Activated naive CD4-positive, alpha-beta T cell treated with anti-CD3 and anti-CD28 coated beads, Interleukin-2, amount 50 U/mL, for 16 hours (primary cell): ENCODE measurements at places on chromosomes 1 and 21.
A peak's percentile ranks its signal among the peaks of the same experiment; 100 is the strongest.

DNA sequence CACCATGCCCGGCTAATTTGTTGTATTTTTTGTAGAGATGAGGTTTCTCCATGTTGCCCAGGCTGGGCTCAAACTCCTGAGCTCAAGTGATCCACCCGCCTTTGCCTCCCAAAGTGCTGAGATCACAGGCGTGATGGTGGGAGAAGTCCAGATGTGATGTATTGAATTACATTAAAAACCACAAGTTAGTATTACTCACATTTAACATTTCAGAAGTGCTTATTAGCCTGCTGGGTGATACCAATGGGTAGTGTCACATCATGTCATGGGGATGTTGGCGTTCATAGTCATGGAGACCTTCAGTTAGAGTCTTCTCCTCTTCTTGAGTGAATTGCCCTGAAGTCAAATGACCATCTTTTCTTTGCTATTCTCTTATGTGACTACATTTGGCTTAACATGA is 63.6 kb upstream of the VAMP3 start:
- DNase-seq, result no peak

DNA sequence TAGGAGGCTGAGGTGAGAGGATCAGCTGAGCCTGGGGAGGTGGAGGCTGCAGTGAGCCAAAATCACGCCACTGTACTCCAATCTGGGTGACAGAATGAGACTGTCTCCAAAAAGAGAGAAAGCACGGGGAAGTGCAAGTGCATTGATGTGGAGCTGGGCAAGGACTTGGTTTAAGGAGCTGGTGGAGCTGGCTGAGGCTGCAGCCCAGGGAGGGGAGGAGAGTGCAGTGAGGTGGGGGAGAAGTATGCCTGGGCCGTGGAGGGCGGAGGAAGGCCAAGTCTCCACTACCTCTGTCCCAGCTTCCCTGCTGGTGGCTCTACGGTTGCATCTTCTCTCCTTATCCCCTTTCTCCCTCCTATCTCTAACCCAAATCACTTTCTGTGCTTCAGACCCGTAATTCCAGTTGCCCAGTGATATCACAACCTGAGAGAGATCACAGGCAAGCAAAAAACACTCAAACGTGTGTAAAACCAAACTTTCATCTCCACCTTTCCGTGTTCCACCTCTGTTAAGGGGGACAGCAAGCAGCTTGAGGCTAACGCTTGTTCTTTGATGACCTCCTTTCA is 11.1 kb downstream of the TOR3A start:
- no peak for DNase-seq

- no peak for DNase-seq
Observed at GRCh38 chr1:108627256-108627655, 33.6 kb downstream of the HENMT1 start.

DNA sequence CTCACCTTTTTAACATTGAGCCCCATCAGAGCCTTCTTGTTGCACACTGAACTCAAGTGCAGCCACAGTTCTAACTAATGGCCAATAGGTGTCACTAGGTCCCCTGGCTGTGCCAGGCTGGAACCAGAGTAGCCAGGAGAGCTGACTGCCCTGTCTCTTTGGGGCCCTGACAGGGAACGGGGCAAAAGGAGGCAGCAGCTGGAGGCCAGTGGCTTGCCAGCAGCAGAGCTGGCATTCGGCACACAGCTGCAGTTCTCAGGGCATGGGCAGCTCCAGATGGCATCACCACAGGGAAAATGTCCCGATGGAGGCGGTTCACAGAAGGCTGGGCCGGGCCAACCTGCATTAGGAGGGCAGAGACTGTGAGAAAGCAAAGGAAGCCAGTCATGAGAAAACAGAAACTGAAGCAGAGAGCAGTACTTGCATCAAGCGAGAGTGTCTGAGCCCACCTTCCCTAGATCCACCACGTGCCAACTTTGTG is 188.6 kb downstream of the FCRL5 start:
- no peak for DNase-seq

GRCh38 chr1:95408507-95409136 is 174.6 kb downstream of the RWDD3 start:
- DNase-seq, result no peak

DNA sequence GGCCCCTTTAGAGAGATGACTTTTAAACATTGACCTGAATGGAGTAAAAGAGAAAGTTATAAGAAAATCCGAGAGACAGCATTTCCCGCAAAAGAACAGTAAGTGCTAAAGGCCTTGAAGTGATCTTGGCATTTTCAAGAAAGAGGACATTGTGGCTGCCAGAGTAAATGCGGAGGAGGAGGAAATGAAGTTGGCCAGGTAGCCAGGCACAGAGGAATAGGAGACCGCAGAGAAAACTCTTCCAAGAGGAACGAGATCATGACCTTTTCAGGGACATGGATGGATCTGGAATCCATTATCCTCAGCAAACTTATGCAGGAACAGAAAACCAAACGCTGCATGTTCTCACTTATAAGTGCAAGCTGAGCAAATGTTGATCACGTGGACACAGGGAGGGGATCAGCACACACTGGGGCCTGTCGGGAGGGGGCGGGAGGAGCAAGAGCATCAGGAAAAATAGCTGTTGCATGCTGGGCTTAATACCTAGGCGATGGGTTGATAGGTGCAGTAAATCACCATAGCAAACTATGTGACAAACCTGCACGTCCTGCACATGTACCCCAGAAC is 49.7 kb downstream of the EEIG2 start:
- DNase-seq, result no peak

GRCh38 chr1:42844592-42845140 is 1.7 kb upstream of the ZNF691 start:
- no peak for DNase-seq

DNA sequence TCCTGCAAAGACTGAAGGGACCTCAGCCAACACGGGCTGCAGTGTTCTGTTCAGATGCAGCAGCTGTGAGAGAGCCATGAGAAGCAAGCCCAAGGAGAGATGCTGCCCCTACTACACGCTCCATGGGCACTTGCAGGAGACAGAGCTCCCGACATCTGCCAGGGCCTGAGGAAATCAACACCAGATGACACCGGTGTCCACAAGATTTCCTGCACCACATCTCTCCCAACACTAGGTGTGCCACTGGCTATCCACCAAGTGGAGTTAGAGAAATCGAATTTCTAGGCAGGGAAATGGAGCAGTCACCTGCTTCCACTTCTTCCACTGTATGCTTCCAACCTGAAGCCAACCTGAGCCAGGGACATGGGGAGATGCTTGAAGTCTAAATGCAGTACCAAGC is 445.3 kb downstream of the RWDD3 start:
- DNase-seq, result no peak

DNA sequence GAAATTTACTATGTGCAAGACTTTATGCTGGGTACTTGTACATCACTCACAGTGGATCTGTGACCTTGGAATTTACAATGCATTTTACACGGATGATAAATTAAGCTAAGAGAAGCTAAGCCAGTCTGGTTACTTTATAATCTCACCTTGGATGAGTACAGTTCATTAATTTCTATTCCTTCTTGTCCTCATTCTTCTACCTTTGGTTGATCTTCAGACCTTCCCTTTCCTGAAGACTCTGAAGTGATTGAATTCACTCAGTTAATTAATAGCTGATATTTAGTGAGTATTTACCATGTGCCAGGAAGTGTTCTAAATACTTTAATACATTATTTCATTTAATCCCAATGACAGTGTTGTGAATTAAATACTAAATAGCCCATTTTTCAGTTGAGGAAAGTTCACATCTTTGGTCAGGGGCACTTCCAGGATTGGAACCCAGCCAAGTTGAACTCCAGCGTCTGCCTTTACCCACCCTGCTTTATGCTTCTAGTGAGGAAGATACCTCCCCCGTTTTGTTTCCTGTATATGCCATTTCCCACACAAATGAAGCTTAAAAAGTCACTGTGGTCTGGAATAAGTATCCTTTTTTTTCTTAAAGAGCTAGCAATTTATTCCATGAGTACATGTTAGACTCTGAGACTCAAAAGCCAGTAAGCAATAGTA is 146.6 kb downstream of the TLR5 start:
- no peak for DNase-seq

DNA sequence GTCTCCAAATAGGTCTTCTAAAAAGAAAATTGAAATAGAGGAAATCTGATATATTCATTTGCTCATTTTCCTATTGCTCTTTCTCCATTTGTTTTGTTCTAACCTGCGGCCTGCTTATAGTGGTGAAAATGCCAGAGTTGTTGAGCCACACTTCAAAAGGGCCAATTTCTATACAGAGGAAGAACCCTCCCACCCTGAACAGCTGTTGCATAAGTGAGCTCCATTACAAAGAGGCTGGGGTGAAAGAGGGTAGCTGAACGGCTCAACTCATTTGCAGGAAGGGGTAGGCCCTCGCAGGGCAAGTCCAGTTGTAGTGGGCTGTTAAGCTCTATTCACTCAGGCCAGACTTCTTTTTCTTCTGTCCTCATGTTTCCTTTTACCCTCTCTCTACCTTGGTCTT is 8.8 kb downstream of the ADCY10 start:
- DNase-seq, result no peak

GRCh38 chr1:229834230-229834629 is 208.2 kb downstream of the URB2 start:
- no peak for DNase-seq

- peak; percentile 24 for DNase-seq
Observed at GRCh38 chr1:208243527-208243966, 637 bp downstream of the PLXNA2 start.

DNA sequence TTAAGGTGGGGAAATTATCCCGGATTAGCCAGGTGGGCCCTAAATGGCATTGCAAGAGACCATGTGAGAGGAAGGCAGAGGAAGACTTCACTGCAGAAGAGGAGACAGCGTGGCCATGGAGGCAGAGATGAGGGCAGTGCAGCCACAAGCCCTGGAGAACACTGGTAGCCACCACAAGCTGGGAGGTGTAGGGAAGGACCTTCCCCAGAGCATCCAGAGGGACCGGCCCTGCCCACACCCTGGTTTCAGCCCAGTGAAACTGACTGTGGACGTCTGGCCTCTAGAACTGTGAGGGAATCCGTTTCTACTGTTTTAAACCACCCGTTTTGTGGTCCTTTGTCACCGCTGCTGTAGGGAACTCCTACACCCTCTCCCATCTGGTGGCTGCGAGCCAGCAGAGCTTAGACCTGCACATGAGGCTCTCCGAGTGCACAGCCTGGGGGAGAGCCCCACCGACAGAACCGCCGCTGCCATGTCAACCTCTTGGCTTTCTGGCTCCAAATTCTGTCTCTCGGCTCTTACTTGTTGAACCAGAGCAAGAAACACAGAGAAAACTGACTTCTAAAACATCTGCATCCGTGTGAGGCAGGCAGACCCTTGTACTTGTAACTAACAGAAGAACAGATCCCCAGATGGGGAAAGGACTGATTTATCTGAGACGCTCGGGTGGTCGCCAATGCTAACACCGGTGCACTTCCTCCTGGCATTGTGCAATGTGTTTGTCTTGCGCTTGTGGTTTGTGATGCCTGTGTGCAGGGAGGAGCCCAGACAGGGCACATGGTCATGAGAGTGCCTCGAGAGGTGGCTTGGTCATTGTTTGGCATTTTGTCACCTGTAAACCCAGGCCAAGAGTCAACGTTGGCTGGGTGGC is 90.8 kb upstream of the TMPRSS2 start:
- no peak for DNase-seq

GRCh38 chr1:94265011-94265422 is 27.6 kb upstream of the ARHGAP29 start:
- no peak for DNase-seq

DNA sequence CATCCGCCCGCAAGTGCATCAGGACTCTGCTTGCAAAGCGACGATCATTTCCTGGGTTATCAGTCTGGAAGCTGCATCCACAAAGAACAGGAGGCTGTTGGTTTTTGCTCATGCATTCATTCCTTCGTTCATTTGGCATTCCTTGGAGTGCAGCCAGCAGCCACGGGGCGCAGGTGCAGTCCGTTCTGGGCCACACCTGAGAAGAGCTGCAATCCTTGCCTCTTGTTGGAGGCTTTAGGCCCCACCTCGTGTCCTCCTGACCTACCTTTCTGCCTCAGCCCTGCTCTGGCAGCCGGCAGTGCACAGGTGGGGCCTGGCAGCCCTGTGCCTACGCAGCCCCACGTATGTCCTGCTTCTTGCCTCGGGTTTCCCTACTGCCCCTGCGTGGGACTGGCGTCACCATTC is 19.6 kb upstream of the C2CD2 start:
- no peak for DNase-seq

- no peak for DNase-seq
Observed at GRCh38 chr1:49841767-49842166, 182.0 kb downstream of the AGBL4 start.

DNA sequence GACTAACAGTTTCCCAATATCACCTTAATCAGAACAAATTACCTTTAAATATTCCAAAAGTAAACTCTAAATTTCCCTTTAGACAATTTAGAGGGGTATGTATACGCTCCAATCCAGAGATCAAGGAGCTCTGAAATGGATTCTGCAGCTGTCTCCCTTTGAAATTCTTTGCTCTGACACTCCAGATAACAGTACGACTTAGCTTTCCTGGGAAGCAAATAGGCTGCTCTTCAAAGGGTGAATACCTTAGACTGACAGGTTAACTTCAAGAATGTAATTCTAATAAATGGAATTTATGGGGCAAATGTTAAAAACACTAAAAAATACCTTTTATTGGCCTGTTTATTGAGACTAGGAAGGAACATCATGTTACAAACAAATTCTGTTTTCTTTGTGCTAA is 357.2 kb downstream of the USP25 start:
- no peak for DNase-seq

DNA sequence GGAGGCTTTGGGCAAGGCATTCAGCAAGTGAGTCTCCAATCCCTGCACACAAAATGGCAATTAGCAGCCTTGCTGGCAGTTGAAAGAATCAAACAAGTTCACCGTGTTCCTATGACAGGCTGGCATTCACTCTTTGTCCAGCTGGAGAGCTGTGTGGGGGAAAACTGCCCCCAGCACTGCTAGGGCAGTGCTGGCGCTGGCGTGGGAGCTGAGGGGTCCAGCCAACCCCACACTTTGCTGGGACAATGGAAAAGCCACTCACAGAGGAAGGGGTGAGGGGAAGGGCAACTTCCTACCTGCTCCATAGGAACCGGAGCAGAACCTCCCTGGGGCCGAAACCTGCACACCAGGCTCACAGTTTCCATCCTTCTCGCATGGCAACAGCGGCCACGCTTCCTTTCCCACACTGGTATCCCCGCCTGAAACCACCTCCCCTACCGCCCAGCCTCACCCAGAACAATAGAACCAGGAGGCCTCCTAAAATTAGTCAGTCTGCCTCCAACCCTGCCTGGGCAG is 26.7 kb upstream of the KCNN3 start:
- DNase-seq, result no peak
